NCI-H1694 (cell line): ENCODE measurements at places on chromosomes 16 and 17.

DNA sequence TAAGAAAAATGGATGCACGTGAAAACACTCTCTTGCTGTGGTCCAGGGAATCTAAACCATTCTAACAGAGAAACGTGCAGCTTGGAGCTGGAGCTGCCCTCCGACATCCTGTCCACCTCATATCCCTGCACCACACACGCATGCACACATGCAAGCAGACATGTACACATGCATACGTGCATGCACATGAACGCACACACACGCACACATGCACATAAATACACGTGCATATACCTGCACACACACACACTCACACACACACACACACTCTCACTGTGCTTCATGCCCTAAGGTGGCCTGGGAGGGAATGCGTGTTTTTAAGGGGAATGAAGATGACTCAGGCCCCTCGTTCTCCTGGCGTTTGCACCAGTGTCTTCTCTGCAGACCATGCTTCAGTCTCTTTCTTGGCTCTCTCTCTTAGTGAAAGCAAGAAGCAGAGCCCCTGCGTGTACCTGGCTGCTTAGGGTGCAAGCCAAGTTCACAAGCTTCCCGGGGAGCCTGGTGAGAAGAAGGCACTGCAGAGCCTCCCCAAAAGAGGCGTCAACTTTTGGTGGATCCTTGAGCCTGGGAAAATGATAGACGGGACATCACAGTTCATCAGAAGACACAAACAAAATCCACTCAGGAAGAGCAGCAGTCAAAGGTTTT is 72.8 kb downstream of the GOSR1 start:
- DNase-seq = no peak

DNA sequence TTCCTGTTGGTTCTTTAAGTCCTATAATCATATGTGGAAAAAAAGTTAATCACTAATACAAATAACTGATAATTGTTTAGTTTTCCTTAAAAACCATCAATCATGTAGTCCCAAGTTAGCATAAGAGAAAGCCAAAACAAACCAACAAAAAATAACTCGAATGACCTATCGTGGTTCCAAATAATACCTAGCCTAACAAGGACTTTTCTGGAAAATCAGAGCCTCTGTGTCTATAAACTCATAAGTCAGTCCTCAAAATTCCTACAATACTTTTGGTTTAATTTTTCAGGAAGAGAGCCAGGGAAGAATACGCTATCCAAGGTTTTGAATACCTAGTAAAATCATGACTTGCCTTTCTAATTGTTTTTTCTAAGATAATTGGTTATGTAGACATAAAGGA is 975.3 kb upstream of the SOX9 start:
- no peak for DNase-seq

- DNase-seq = peak; percentile 45
Measured at GRCh38 chr17:33725675-33726271, 432.7 kb upstream of the ASIC2 start.

DNA sequence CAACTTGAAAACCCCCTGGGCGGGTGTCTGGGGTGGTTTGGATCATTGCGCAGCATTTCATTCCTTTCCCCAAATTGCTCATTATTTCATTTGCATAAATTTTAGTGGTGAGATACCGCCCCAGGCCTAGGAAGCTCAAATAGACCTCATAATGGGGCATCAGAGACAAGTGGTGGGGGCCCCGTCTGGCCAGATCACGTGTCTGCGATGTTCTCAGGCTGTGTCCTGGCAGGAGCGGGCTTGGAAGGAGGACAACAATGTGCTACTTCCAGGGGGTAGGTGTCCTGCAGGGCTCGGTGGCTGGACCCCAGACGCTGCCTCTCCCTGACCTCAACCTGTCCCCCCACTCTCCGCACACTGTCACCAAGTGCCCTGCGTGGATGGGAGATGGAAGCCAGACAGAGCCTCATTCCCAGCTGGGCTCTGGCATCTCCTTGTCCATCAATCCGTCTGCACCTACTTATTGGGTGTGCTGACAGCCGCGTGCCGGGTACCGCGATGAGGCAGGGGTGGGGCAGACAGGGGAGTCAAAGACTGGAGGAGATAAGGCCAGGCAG is 116.9 kb downstream of the NTN1 start:
- no peak for DNase-seq

DNA sequence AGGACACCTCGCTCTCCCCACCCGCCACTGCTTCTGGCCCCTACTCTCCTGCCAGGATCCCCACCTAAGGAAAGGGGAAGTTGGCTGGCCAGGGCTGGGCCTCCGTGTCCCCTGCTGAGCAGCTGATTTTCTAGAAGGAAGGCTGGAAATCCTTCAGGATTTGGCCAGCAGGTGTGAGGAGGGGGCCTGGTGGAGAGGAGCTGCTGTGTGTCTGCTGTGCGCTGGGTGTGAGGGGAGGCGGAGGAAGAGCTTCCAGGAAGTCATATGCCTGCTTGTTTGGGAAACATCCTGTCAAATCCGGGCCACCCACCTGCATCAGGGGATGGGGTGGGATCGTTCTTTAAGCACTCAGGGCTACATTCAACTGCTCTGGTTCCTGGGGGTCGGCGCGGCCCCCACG is 28.6 kb downstream of the TPSG1 start:
- DNase-seq = no peak

DNA sequence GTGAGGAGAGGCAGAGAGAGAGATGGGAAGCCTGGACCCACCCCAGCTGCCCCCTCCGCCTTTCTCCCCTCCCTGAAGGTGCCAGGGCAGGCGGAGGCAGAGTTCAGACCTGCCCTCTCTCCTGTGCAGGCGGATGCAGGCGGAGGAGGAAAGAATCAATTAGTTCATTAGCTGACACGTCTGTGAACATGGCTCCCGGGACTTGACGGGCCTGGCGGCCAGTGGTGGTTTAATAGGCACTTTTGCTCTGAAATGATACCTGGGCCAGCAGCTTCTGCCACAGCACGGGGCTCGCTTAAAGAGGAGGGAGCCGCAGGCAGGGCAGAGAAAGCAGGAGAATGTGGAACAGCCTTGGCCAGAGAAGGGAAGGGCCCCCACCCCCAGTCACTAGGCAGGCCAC is 98.1 kb downstream of the SDK2 start:
- no peak for DNase-seq

DNA sequence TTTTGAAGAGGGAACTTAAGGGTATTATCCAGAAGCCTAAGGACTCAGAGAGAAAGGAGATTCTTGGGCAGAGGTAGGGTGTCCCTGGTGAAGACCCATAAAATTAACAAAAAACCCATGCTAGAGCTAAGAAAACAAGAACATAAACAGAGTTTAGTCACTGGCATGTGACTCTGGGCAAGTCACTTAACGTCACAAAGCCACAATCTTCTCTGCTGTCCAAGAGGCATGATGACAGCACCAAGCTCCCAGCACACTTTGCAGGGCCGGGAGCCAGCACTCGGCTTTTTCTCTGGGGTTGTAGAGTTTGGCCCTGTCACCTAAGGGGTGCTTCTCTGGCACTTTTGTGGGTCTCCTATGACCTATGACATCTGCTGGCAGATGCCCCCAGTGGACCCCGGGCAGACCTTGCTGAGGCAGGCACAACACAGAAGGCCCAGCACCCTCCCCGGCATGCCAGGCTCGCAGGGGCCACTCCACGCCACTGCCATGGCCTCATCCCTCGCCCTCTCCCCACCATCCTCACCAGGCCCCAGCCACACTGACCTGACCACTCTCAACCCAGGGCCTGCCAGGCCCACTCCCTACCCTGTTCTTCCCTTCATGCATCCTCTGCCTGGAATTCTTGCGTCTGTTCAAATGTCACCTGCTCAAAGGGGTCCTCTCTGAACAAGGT is 69.8 kb downstream of the DYNLRB2 start:
- no peak for DNase-seq

DNA sequence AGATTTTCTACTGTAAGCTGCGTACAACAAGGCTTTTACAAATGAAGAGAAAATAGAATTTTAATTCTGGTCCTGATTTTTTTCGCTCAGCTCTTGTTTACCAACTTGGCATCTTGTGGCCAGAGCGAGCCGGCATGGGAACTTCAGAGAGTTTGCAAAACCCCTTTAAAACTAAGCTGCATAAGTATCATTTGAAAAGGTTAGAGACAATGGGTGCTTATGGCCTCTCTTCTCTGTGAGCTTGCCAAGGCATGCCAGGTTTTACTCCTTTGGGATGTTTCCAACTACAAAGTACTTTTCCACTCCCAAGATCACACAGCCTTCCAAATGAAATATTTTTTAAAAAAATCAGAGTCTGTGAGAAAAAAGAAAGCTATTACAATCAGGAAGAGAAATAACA is 62.4 kb upstream of the FA2H start:
- DNase-seq = no peak

DNA sequence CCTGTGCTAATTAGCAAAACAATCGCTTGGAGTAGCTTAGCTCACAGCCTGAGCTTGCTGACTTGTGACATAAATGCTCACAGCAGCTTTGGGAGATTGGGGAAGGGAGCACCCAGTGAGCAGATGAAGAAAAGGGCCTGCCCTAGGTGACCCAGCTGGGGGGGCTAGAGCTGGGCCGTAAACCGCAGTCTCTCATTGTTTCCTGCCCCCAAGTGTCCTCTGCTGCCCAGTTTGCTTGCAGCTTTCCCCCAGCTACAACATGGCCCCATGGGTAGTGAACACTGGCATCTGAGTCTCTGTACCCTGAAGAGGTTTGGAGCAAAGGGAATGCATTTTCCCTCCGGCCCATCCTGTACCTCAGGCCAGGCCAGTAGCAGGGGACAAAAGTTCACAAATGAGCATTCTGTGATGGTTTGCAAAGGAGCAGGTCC is 349.4 kb downstream of the SLC39A11 start:
- DNase-seq = no peak

- no peak for DNase-seq
Measured at GRCh38 chr17:60311186-60311585, 80.7 kb downstream of the USP32 start.

DNA sequence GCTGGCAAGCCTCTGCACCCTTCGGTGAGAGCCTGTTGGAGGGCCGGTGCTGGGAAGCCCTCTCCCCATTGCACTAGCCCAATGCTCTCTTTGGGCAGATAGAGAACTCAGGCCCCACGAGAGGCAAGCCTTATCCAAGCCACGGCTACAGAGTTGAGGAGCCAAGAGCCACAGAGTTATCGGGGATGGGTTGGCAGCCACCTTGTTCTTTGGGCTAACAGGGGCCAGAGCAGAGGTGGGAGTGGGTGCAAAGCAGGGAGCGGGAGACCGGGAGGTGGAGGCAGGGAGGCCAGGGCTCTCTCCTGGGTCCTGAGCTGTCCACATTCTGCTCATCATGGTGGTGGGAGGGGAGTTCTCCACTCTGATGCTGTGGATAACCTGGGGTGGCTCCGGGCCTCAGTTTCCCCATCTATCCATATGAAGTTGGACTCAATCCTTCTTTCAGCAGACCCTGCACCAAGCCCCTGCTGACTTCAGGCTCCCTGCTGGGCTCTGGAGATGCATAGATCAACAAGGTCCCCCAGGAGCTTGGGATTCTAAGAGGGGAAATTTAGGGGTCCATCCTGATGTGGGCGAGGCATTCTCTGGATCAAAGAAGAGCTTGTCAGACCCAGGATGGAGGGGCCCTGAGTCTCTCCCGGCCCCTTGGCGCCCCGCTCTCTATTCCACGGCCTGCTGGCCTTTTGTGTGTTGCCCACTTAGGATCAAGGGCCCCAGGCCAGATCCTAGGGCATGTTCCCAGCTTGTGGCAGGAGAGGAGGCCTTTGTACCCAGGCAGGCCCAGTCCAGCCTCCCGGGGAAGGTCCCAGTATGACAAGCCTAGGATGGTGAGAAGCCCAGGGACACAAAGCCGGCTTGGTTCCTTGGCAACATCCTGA is 557 bp upstream of the CX3CL1 start:
- no peak for DNase-seq

- no peak for DNase-seq
Measured at GRCh38 chr17:48470388-48471034, 40.5 kb upstream of the SKAP1 start.

DNA sequence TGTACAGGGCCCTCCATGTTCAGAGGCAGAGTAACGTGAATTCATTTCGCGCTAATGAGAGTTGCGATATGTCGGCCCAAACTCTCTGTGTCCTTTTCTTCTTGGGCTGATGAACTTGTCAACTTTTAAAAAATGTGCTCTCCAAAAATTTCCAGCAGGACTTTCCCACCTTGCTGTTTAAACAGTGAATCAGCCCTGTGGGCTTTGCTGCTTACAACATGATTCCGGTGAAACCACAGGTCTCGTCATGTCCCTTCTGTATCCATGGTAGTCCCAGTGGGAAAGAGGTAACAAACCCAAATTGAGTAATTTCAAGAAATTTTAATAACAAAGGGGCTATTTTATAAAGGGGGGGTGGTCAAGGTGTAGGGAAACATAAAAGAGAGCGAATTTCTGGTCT is 612.9 kb downstream of the MAF start:
- DNase-seq = no peak

DNA sequence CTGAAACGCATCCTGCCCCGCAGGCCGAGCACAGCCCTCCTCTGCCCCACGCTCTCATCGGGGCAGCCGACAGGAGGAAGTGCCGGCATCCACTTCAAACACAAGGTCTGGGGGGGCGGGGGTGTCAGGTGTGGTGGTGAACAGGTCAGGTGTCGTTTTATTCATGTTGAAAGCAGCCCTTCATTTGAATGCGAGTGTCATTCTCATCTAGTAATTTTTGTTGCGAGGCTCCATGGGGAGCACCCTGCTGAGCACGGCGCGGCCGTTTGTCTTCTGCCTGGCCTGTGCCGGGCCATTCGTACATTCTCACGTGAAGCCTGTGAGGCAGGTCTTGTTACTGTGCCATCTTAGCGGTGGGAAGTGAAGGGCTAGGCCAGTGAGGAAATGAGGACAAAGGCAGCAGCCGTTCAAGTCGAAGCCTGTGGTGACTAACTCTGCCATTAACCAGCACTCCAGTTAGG is 1.9 kb downstream of the ACSF3 start:
- no peak for DNase-seq

GRCh38 chr17:43444223-43445008 is 39.4 kb upstream of the DHX8 start:
- DNase-seq = no peak

GRCh38 chr16:88387180-88387765 is 4.5 kb downstream of the ZNF469 start:
- DNase-seq = no peak

DNA sequence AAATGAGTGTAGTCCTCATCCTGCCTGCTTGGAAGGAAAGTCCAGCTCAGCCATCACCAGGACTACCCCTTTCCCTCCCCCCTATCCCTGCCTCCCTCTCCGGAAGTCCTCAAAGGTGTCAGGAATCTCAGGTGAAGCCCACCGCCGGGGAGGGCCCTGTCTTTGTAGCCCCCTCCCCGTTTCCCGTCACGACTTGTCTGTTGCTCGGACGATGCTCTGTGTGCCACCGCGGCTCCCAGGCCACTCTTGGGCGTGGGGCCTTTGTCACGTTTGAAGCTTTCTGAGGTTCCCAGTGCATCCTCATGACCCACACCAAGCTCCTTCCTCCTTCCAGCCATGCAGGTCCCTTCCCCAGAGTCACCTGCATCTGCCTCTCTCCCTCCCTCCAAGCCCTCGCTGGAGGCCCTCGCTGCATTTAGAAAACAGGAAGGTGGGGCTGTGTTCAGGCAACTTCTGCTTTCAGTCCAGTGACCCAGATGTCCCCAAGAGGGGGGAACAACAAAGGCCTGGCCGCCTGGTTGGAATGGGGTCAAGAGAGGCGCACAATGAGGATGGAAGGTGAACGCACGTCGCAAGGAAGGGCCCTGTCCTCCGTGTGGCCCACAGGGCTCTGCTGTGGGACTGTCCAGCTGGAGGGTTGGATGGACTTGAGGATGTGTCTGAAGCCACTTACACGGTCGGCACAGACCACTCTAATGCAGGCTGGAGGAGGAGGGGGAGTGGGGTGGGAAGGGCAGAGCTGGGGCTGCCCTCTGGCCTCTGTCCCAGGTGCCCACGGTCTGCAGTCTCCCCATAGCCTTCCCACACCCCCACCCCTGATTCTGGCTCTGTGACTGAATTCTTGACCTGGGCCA is 59.9 kb downstream of the OR1D5 start:
- no peak for DNase-seq
